Activated CD4-positive, CD25-positive, alpha-beta regulatory T cell treated with anti-CD3 and anti-CD28 coated beads, Interleukin-2, amount 50 U/mL, for 16 hours (primary cell): ENCODE measurements at places on chromosomes 2 and 18.

DNA sequence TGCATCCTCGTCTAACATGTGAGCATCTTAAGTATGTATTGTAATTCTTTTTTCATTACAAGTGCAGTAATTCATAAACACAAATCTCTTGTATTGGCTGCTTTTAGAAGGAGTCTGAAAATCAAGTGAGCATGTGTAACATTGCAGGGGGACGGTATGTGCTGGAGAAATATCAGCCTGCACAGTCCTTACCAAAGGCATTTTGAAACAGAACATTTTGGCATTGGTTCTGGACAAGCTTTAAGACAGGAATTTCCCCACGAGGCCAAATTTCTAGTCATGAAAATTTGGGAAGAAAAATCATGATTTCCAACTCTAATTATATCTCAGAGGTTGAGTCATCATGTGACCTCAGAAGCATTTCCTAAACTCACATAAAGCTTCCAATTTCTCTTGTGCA, 24.7 kb upstream of the NRP2 start:
- DNase-seq: no peak

DNA sequence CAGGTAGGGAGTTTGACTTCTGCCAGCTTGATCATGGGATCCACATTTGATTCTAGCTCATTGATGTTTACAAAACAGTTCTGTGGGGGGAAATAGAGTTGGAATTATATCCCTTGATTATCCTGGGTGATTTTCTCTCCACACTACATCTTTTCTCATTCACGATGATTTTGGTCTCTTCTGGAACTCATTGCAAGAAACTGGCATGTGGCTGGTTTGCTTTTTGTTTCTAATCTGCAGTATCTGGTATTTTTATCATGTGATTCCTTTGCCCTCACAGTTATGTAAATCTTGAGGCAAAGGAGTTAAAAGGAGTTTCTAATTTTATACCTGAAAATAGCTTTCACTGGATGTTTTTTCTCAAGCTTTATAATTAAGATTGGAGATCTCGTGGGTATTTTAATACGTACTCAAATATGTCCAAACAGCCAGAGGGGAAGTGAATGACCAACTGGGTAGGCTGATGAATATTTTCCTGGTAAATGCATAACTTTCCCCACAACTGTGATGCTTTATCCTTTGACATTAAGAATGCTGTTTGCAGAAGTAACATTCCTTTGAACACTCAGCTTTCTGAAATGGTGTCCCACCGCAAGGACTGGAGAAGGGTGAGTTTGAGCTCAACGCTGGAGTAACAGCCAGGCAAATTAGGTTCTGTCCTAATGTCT, 502.9 kb upstream of the ZEB2 start:
- no peak for DNase-seq

GRCh38 chr2:24919037-24919505, 966 bp downstream of the ADCY3 start:
- DNase-seq: no peak

DNA sequence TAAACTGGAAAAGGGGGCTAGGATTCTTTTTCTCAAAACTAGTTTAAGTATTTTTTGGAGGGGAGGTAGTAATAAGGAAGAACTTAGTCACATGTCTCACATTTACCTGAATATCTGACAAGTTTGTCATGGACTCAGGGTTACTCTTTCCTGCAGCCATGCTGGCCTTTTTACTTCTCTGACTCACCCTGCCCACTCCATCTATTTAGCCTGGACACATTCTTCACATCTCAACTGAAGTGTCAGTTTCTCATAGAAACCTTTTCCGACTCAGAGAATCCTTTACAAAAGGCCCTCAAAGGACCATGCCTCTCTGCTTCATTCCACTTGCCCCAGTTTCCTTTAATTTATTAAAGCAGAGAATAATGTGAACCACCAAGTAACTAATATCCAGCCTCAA, 42.6 kb downstream of the SCN7A start:
- DNase-seq: no peak

GRCh38 chr2:37020212-37020886, 54.0 kb upstream of the STRN start:
- no peak for DNase-seq

DNA sequence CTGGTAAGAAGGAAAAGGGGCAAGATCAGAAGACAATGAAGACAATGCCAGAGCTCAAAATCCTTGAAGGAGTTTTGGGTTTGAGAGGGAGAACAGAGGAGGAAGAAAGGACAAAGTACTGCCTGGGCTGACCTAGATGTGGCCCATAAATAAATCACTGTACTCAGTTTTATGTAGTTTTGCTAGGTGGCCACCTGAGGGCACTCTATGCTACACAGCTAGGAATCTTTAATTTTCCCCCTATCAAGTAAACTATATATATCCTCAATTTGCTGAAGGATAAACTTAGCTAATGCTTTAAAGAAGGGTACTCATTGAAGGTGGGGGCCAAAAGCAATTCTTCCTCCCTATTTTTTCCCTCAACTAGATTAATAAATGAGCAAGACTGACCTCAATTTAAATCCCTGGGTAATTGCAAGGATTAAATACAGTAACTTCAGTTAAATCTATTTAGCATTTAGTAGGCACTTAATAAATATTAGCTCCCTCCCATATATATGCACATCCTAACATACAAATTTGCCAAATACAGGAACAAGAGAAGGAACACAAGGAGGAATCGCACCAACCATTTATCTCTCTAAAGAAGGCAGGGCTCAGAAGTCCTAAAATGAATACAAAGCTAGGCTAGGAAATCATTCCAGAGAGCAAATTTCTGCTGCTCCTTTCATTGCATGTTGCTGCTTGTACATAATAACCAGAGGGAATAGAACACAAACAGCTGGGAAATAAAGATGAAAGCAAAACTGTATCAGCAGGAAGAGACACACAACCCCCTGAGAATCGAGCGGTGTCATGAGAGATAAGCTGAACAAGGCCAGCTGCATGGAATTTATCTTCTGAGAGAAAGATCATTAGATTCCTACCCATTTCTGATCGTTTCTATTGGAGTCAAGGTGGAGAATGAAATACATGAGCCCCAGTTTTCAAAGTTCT, 540.1 kb downstream of the NRXN1 start:
- no peak for DNase-seq

DNA sequence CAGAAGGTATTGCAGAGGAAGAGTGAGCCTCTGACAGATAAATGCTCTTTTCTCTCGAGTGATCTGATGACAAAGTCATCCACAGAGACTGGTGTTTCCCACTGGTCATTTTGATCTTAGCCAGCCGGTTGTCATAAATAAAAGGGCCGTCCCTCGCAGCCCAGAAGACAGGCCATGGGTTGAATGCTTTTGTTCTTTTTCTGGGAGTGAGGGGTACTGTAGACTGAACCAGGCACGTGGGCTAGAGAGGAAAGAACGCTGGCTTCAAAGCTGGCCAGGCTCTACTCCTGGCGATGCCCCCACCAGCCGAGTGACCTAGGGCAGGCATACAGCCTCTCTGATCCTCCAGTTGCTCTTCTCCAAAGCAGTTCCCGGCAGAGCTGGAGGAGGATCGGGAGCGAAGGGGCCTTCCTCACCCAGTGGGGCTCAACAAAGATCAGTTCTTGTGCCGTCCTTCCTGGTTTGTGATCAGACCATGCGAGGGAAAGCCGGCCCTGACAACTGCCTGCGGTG, 193.5 kb downstream of the INHBB start:
- DNase-seq: no peak
